ENCODE measurements at places on chromosomes 4 and X.

DNA sequence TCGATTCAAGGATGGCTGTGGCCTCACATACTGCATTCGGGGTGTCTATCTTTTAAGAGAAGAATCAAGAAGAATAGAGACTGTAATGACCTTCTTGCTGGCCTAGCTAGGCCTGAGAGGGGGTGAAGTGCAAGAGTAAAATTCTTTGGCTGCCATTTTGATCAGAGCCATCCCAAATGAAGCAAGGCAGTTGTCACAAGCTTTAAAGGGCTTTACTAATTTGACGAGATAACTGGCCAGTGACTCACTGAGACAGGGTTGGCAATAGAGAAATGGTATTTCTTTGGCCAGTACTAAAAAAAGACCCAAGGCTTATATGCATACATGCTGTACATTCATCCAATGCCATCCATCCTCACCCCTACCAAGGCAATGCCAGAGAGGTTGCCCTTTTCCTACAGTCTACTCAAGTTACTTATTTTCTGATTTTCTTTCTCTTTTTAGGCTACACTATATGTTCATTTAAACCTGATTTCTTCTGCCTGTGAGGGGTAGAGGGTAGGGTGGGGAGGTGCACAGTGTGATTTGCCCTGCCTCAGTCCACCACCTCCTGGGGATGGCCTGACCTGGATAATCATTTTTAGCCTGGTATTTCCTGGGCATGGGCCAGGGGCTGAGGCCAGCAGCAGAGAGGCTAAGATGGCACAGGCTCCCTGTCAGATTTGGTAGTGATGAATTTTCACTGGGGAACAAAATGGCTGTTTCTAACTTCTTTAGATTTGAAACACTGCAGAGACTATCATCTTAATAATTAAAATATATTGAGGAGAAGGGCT, 32.2 kb downstream of the ATG4A start:
- DNase-seq: peak; percentile 46

GRCh38 chr4:127006446-127006877, 626.3 kb upstream of the INTU start:
- no peak for DNase-seq

DNA sequence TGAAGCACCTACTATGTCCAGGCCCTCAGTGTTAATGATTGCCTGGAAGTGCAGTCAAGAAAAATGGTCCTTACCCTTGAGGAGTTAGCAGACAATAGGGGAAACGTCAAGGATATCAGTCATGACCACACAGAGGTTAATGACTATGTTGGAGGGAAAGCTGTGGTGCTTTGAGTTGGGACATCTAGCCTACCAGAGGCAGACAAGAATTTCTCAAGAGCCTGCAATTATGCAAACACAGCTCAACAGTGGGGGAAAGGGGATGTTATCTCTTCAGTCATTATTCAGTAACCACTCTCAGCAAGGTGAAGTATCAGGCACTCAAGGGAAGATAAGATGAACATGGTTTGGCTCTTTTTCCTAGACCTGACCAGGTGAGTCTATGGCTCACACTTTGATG, 7.0 kb upstream of the FGFBP1 start:
- DNase-seq: no peak

DNA sequence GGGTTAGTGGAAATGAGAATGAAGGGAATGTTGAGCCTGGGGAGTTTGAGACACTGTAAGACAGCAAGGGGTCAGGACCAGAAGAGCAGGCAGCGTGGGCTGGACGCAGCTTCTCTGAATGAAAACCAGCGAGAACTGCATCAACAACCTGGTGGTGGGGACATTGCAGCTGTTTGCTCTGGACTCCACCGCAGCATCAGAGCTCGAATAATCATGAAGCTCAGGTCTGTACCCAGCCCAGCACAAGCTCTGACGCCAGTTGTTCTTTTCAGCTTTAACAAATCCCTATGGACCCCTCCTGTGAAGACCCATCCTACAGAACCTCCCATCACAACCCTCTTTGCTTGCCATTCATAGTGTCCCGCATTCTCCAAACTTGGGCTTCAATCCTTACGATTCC, 106.8 kb upstream of the PNPLA4 start:
- no peak for DNase-seq

DNA sequence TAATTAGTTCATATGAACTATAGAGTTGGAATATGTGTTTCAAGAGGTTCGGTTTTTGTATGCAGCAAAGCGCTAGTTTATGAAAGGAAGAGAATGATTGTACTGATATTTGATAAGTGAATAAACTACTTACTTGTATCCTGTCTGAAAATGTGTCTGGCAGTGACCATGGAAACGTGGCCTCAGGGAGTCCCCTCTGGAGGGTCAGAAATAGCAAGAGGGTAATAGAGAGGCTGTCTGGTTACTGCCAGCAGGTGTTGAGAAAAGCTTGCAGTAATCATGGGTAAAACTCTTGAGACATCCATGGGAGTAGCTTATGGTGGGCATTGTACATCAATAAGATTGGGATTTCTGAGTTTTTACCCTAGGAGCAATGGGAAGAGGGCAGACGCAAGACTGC, 77.1 kb downstream of the DCLK2 start:
- DNase-seq: no peak

DNA sequence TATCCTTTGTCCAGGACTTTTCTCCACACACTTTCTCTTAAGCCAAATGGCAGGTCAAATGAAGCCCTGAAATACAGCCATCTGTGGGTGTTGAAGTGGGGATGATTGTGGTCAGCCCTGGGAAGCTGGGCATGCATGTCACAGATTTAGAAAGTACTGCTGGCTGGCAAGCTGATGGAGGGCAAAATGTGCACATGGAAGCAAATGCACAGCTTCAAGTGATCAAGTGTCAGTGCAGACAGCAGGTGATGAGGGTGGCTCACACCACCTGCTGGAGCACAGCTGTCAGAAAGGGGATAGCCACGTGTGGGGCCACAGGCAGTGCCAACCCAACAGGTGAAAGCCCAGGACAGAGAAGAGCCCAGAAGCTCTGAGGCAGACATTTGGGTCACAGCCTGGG, 40.3 kb upstream of the ATXN3L start:
- DNase-seq: peak; percentile 47
